ENCODE measurements at places on chromosomes 6 and 20.

DNA sequence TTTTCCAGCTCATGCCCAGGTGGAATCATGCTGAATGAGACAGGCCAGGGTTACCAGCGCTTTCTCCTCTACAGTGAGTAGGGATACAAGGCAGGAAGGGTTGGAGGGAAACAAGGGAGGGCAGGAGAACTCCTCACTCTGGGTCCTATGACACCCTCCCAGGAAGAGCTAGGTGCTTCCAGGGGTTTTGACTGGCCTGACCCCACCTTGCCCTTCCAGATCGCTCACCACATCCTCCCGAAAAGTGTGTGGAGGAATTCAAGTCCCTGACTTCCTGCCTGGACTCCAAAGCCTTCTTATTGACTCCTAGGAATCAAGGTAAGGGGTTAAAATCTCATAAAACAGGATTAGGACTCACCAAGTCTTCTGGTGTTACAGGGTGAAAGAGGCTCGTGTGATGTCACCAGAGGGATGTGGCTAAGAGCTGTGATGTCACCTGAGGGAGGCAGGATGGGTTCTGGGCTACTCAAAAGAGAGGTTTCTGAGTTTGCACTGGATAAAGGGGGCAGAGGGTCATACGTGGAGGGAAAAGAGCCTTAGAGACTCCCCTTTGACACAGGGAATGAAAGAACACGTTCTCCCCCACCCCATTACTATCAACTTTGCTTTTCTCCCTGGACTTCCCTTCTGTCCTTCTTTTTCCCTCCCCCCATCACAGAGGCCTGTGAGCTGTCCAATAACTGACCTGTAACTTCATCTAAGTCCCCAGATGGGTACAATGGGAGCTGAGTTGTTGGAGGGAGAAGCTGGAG lies 1.9 kb downstream of the APOM start:
- peaks cover 38% of the 10 kb centered on the region for H3K4me1 ChIP-seq
- peaks cover 9% of the 10 kb centered on the region for H3K36me3 ChIP-seq

DNA sequence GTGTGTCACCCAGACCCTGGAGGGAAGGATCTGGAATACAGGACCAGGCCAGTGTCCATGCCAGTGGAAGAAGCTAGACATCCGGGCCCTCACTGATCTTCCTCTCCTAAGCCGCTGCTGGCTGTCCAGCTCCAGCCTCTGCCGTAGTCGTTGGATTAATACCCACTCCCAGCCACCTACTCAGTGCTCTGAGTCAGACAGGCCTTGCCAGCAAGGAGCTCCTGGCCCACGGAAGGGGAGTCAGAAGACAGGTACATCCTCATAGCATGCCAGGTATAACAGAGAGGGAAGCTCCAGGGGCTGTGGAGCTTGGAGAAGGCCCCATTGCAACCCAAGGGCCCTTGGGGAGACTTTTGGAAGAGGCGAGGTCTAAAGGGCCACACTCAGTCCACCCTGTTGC lies 49.0 kb downstream of the STK35 start:
- no peak overlapping the region for H3K4me3 ChIP-seq
- no peaks in the 10 kb centered on the region for H3K4me1 ChIP-seq
- DNase-seq = no peak
- H3K36me3 ChIP-seq = peaks cover 9% of the 10 kb centered on the region
- H3K27ac ChIP-seq = no peak overlapping the region

GRCh38 chr6:119187596-119187995 lies 109.1 kb upstream of the FAM184A start:
- no peak overlapping the region for H3K4me3 ChIP-seq
- no peak overlapping the region for H3K27ac ChIP-seq
- DNase-seq = no peak
- H3K4me1 ChIP-seq = no peaks in the 10 kb centered on the region
- peaks cover 7% of the 10 kb centered on the region for H3K36me3 ChIP-seq
- H3K27me3 ChIP-seq = no peaks in the 10 kb centered on the region

DNA sequence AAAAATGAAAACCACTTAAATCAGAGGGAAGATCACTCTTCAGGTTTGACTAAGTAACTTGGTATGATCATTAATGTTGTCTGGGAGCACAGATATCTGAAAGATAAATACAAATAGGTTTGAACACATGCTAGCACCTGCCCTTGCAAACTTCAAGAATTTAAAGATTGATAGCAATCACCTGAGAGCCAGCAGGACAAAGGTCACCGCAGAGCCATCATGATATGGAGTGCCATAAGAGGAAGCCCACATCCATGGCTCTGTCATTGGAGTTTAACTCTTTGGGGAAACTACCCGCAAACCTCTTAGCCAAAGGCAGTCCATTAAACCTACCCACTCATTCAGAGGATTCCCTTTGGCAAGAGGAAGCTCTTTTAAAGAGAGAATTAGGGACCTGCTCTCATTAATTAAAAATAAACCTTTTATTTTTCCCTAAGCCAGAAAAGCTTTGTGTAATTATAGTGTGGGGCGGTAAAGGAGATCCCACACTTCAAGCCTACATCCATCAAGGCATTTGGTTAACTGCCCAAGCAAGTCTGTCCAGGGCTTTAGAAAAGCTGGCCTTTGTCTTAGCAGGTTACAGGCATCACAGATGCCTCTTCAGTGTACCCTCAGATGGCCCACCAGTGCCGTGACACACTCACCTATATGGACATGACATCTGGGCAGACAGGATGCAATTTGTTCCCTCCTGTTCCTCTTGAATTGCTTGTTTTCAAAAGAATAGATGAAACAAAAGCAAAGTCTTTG lies 73.0 kb downstream of the SASH1 start:
- H3K4me1 ChIP-seq = no peaks in the 10 kb centered on the region
- no peak overlapping the region for H3K27ac ChIP-seq
- no peaks in the 10 kb centered on the region for H3K27me3 ChIP-seq
- DNase-seq = no peak

GRCh38 chr6:74674377-74674776 lies 531.5 kb downstream of the COL12A1 start:
- H3K27ac ChIP-seq = no peak overlapping the region
- no peaks in the 10 kb centered on the region for H3K27me3 ChIP-seq
- H3K4me3 ChIP-seq = no peak overlapping the region
- DNase-seq = no peak
- no peaks in the 10 kb centered on the region for H3K36me3 ChIP-seq
- H3K4me1 ChIP-seq = no peaks in the 10 kb centered on the region

DNA sequence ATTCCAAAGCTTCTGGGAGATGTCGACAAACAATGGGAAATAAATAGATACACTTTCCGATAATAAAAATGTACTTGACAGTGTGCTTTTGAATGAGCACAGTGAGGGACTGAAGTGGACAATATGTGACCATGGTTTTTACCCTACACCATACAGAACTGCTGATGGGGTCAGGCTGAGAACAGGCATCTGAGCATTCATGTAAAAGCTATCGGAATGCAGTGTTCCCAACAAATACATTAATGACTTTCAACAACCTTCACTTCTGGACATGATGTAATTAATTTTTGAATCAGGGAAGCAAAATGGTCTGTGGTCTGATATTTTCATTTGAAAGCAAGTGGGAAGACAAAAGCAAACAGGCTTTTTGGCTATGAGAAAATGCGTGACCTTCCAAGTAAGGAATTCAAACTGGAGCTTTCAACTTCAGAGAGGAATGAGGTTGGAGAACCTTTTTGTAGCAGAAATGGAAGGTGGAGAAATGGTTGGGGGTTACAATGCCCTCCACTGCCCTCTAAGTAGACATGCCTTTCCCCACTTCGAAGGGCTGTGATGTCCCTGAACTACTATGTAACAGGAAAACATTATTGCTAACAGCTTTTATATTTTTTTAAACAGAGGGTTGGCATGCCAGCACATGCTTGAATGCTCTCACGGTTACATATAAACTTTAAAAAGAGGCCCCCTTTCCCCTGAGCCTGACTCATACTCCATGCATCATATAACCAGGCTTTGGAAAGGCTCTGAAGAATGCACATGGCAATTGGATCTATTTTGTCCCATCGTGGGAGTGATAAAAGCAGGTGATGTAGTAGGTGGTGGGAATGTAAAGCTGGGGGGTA lies 203.5 kb upstream of the CITED2 start:
- no peaks in the 10 kb centered on the region for H3K36me3 ChIP-seq
- DNase-seq = no peak
- H3K4me3 ChIP-seq = no peak overlapping the region
- no peaks in the 10 kb centered on the region for H3K27me3 ChIP-seq
- H3K27ac ChIP-seq = no peak overlapping the region

DNA sequence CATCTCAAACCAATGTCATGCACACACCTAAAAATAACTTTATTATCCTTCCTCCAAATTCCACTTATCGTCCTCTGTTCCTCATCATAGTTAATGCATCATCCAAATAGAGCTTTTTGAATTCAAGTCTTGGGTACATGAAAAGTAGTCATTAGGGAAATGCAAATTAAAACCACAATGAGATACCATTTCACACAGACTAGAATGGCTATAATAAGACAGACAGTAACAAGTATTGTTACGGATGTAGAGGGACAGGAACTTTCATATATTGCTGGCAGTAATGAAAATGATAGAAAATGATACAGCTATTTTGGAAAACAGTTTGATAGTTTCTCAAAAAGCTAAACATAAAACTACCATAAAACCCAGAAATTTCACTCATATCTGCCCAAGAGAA lies 59.1 kb downstream of the FHL5 start:
- H3K27me3 ChIP-seq = no peaks in the 10 kb centered on the region
- H3K4me3 ChIP-seq = no peak overlapping the region
- DNase-seq = no peak
- H3K4me1 ChIP-seq = no peaks in the 10 kb centered on the region
- H3K36me3 ChIP-seq = no peaks in the 10 kb centered on the region

DNA sequence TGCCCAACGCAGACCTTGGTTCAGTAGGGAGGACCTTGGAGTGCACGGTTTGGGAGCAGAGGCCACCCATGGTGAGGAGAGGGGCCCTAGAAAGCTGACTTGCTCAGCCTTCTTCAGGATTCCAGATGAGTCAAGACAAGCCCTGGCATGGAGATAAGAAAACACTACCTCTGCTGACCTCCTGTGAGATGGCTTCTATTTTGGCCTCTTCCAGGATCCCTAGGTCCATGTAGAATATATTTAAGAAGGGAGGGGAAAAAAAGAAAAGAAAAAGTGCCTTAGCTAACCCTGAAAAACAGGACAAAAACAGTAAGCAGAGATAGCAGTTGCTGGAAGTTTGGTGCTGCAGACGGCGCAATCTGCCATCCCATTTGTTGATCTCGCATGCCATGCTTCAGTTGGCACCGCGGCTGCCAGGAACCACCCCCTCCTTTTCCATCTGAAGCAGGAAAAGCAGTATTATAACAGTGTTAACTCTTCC lies 100.0 kb downstream of the ARMC2 start:
- H3K27me3 ChIP-seq = no peaks in the 10 kb centered on the region
- H3K4me1 ChIP-seq = peaks cover 10% of the 10 kb centered on the region
- H3K4me3 ChIP-seq = no peak overlapping the region
- no peak overlapping the region for H3K27ac ChIP-seq
- H3K36me3 ChIP-seq = no peaks in the 10 kb centered on the region

DNA sequence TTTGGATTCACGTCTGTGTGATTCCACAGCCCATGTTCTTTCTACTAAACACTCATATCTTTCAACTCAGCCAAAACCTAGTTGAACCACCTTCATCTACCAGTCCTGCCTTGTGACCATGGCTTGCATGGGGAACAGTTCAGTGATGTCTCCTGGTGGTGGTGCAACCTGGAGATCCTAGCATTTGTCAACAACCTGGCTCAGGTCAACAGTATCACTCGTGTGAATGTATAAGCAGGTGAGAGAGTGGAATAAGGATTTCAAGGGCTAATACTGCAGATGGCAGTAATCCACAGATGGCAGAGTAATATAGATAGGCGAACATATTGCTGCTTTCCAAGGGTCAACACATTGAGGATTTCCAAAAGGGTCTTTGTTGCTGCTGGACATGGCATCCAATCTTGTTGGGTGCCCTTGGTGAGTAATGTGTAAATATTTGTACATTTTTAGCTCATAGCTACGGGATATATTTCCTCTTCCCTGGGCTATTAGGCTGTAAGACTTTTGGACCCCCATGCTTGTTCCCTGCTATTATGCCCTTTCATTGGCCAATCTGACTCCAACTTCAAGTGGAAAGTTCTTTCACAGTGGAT lies 13.4 kb downstream of the PBOV1 start:
- H3K4me3 ChIP-seq = no peak overlapping the region
- H3K27ac ChIP-seq = no peak overlapping the region
- no peaks in the 10 kb centered on the region for H3K4me1 ChIP-seq
- no peaks in the 10 kb centered on the region for H3K36me3 ChIP-seq
- no peak for DNase-seq

- H3K27ac ChIP-seq = no peak overlapping the region
- H3K4me3 ChIP-seq = no peak overlapping the region
- H3K36me3 ChIP-seq = no peaks in the 10 kb centered on the region
- no peak for DNase-seq
Measured at GRCh38 chr6:138824482-138825144, 28.7 kb downstream of the ECT2L start.

DNA sequence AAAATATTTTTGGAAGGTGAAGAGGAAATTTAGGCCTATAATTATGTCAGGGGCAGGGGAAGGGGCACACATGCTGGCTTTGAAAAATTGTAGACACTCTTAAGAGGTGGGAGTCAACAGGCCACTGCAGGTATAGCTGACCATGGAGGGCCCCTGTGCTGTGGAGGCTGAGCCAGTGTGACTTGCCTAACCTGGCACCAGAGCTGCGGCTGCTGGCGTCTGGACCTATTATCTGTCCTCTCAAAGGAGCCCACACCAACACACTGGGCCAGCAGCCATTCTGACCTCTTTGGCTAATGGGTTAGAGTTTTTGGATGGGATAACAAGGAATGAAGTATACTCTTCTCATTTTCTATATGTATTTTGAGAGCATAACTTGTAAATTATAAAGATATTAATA lies 4.5 kb downstream of the GID8 start:
- no peak overlapping the region for H3K4me3 ChIP-seq
- no peak overlapping the region for H3K27ac ChIP-seq
- no peaks in the 10 kb centered on the region for H3K27me3 ChIP-seq
- no peak for DNase-seq
- H3K4me1 ChIP-seq = peaks cover 12% of the 10 kb centered on the region

- no peaks in the 10 kb centered on the region for H3K4me1 ChIP-seq
- H3K27ac ChIP-seq = no peak overlapping the region
- DNase-seq = no peak
- H3K4me3 ChIP-seq = no peak overlapping the region
- H3K27me3 ChIP-seq = no peaks in the 10 kb centered on the region
- no peaks in the 10 kb centered on the region for H3K36me3 ChIP-seq
Measured at GRCh38 chr6:167669870-167670802, 156.6 kb upstream of the AFDN start.
